ENCODE measurements at places on chromosomes 11 and 22.

DNA sequence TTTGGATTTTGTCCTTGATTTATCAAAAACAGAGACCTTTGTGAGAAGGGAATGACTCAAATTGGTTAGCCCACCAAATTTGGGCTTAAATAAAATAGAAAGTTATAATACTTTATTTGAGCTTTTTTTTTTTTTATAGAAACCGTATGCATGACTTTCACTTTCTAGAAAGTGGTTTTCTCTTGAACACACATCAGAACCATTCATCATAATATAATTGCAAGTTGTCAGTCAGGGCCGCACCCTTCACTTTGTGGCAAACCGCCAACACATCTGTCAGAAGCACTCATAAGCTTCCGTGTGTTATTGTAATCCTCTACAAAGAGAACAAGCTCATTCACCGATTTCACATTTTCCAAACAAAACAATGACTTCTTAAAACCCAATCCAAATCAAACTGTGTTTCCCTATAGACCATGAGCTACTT, 76.1 kb downstream of the SOX6 start:
- DNase-seq: no peak

GRCh38 chr11:117484156-117484555, 156.5 kb downstream of the CEP164 start:
- DNase-seq: no peak

DNA sequence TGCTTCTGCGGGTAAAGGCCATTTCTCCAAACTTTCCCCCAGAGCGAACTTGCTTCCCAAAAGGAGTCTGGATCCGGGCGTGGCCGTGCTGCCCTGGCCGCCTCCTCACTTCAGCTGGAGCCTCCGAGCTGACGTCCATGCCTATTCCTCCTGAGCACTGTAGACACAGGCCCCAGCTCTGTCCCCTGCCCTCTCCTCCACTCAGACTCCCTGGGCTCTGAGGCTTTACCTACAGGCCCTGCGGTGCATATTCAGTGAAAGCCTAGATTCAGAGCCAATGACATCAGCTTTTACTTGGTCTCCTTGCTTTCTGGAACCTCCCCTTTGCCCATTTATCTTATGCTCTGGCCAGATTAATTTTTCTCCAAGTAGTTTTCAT, 9.7 kb downstream of the LRP5 start:
- no peak for DNase-seq

- DNase-seq: no peak
Measured at GRCh38 chr22:27641049-27641795, 160.3 kb downstream of the MN1 start.

- DNase-seq: no peak
Measured at GRCh38 chr11:41377709-41378394, 81.6 kb downstream of the LRRC4C start.

- no peak for DNase-seq
Measured at GRCh38 chr11:50379484-50379883, 346.8 kb downstream of the OR4C45 start.

DNA sequence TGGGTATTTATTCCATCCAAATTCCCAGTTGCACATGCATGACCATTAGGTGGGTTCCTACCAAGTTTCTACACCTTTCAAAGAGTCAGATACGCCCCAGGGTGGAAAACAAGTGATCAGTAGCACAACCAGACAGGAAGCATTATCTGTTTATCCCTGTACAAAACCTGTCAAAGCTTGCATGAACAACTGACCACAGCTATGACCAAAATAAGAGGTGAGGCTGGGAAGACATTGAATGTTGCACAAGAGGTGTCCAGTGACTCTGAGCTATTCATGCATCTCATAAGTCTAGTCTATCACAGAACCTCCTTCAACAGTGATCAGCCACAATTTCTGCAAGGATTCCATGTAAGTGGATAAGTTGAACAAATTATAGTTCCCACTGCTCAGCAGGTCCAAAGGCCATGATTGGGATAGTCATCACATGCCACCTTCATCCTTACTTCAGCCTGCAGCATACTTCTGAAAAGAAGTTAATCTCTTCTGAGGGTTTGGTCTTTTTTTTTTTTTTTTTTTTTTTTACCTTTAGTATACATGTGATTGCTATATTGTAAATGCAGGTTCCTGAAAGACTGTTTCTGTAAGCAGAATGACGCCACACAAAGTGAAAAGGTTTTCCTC, 28.0 kb upstream of the TMEM45B start:
- DNase-seq: no peak

- DNase-seq: no peak
Measured at GRCh38 chr11:82747471-82747870, 13.8 kb upstream of the FAM181B start.

GRCh38 chr11:33264926-33265325, 7.7 kb downstream of the HIPK3 start:
- no peak for DNase-seq

DNA sequence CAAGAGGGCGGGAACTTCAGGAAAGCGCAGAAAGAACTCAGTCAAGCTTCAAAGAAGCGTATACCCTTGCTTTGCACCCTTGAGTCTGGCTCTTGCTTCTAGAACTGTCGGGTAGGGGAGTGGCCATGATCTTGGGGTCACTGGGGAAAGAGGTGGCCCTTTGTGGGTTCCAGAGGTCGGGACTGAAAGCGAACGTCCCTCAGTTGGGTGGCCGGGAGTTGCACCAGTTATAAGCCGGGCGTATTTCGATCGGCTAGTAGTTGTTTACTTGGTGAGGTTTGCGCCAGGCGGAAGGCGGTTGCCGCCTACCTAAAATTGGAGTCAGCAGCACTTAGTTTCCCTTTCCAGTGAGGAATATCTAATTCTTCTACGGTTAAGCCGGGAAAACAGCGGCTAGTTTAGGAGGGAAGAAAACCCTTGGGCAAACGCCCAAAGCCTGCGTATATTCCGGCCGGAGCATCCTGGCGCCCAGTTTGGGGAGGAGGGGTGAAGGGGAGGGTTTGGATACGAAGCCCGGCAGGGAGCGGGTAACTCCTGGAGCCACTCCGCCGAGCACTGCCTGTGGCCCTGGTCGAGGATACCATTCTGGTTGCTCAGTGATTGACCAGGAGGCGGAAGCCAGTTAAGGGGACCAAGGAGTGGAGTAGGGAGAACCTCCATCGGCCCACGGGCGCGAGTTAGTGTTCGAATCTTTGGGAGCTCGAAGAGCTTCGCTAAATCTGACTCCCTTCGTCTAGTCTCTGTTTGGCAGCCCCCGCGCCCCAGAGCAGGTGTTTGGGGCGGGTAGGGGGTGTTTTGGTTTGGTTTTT, 807 bp upstream of the WT1 start:
- DNase-seq: no peak

GRCh38 chr11:73270855-73271477, 1.2 kb upstream of the P2RY6 start:
- DNase-seq: no peak

DNA sequence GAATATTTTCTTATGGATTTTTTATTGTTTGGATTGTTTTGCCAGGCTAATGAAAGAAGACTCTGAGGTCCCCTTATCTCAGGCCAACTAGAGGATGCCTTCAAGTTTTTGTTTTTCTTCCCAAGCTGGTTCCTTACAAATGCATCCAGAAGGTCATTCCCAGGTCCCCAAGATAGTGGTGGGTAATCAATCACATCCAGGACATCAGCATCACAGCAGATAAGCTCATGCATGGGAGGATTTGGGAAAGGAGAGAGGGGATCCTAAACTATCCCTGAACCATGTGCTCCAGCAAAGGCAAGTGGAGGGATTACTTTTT, 20.7 kb downstream of the FZD4 start:
- no peak for DNase-seq

All from stimulated activated CD4-positive, alpha-beta T cell treated with anti-CD3 and anti-CD28 coated beads, Interleukin-1b, Interleukin-23, amount 100 ng/mL, for 1 hour (primary cell).